ENCODE measurements at places on chromosomes 6 and 20.
A peak's percentile ranks its signal among the peaks of the same experiment; 100 is the strongest.

GRCh38 chr20:25749649-25750048 is 53.0 kb upstream of the ZNF337 start:
- no peaks in the 10 kb centered on the region for H3K27me3 ChIP-seq
- no peak overlapping the region for H3K27ac ChIP-seq

- no peak overlapping the region for H3K27ac ChIP-seq
- H3K36me3 ChIP-seq = peaks cover 35% of the 10 kb centered on the region
- H3K27me3 ChIP-seq = no peaks in the 10 kb centered on the region
- DNase-seq = no peak
Measured at GRCh38 chr20:51650685-51651134, 108.2 kb upstream of the NFATC2 start.

DNA sequence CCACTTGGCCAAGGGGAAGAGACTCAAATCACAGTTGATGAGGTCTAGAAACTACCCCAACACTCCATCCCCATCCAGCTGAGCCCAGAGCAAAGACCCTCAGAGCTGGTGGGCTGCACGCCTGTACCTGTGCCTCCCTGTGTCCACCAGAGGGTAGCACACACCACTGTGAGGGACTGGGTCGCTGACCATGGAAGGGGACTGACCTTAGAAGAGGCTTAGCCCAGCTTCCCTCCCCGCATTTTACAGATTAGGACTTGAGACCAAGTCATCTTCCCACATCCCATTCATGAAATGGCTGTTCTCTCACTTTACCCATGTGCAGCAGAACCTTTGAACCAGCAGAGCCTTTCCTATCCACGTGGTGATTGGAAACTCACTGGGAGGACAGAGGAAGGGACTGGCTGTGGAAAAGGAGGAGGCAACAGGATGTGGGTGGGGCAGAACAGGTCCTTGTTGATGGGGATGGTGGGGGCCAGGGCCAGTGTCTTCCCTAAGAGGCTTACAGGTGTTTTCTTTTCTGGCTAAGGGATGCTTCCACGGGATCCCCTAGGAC is 44.3 kb downstream of the CPXM1 start:
- H3K4me1 ChIP-seq = peaks cover 13% of the 10 kb centered on the region
- no peaks in the 10 kb centered on the region for H3K36me3 ChIP-seq
- no peak for DNase-seq

- no peak overlapping the region for H3K4me3 ChIP-seq
- peak overlapping the region; percentile 49 for H3K27ac ChIP-seq
- DNase-seq = peak; percentile 57
- H3K27me3 ChIP-seq = no peaks in the 10 kb centered on the region
- H3K4me1 ChIP-seq = peaks cover 32% of the 10 kb centered on the region
Measured at GRCh38 chr6:53831936-53832660, 37.3 kb downstream of the LRRC1 start.

GRCh38 chr20:50646483-50646996 is 44.8 kb downstream of the RIPOR3 start:
- H3K27me3 ChIP-seq = no peaks in the 10 kb centered on the region
- H3K4me3 ChIP-seq = no peak overlapping the region

DNA sequence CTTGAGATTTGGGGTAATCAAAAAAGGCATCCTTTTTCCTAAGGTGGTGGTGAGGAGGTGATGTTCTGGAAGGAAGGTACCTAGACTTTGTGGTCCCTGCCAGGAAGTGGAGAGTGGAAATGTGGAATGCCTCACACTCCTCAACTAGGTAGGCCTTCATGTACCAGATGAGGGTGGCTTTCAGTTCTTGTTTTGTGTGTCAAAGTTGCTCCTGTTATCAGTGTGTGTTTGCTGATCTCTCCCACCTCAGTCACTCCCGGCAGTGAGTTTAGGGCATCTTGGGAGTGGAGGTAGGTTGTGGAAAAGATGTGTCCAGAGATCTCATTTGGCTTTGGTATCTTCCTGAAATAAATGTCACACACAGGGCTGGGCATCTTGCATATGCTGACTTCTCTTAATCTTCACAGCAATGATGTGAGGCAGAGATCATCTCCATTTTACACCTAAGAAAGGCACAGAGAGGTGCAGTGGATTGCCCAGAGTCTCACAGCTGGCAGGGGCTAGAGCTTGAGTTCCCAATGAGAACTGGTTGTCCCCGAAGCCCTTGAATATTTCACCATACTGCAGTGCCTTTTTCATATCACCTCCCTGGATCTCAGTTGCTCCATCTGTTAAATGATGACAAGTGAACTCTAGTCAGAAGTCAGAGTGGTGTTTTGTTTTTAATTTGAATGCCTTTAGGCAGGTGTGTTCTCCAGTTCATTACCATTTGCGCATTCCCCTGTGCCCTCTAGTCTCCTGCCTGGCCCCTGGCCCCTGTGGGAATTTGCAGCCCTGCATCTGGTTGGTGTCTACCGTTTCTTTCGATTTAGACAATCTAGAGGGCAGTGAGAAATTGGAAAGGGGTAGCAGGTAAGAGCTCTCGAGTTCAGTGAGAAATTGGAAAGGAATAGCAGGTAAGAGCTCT is 2.9 kb downstream of the PKIG start:
- no peak for DNase-seq
- H3K4me1 ChIP-seq = peaks cover 4% of the 10 kb centered on the region
- H3K27ac ChIP-seq = no peak overlapping the region
- H3K36me3 ChIP-seq = peaks cover 2% of the 10 kb centered on the region
- H3K27me3 ChIP-seq = no peaks in the 10 kb centered on the region
- no peak overlapping the region for H3K4me3 ChIP-seq

GRCh38 chr6:22222469-22222868 is 74.4 kb downstream of the PRL start:
- no peaks in the 10 kb centered on the region for H3K27me3 ChIP-seq
- no peak overlapping the region for H3K27ac ChIP-seq
- no peak overlapping the region for H3K4me3 ChIP-seq
- DNase-seq = no peak
- H3K36me3 ChIP-seq = no peaks in the 10 kb centered on the region
- H3K4me1 ChIP-seq = no peaks in the 10 kb centered on the region

GRCh38 chr6:50102676-50103075 is 52.9 kb upstream of the DEFB112 start:
- H3K4me3 ChIP-seq = no peak overlapping the region
- H3K36me3 ChIP-seq = no peaks in the 10 kb centered on the region
- no peaks in the 10 kb centered on the region for H3K27me3 ChIP-seq
- DNase-seq = no peak

Data from large intestine (tissue), 12 donors.